ENCODE measurements at places on chromosomes 5 and 9.

DNA sequence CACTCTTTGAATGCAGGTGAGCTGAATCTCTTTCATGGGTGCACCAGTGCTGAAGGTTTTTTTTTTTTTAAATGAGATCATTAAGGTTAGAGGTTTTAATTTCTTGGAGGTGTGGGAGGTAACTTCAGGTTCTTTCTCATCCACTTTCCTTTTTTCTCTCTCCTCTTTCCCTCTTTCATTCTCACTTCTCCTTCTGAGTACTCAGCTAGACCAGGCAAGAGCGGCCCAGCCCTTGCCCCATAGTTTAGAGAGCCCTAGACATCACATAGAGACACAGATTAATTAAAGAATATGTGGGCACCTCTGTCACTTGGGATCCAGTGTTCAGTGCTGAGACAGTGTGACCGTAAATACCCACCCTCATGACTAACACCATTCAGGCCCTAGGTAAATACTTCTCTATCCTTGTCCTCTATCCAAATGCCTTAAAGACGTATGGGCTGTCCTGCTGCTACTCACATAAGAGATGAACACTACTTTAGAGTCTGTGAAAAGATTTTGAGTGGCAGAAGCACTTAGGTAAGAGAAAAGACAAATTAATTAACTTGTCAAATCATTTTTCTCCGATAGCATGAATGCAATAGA lies 174.1 kb downstream of the TLE4 start:
- no peak for DNase-seq

DNA sequence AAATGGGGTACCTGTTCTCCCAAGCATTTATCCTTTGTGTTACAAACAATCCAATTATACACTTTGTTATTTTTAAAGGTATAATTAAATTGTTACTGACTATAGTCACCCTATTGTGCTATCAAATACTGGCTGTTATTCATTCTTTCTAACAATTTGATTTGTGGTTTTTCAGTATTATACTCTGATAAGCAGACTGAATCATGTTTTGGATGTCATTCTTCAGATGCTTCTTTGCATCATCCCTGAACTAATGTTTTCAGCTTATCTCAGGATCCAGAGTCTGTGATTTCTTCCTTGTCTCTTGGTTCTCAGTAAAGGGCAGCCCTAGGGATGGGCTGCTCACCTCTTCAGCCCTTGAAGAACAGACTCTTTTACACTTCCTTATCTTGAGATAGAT lies 177.8 kb upstream of the SGCD start:
- DNase-seq: no peak

DNA sequence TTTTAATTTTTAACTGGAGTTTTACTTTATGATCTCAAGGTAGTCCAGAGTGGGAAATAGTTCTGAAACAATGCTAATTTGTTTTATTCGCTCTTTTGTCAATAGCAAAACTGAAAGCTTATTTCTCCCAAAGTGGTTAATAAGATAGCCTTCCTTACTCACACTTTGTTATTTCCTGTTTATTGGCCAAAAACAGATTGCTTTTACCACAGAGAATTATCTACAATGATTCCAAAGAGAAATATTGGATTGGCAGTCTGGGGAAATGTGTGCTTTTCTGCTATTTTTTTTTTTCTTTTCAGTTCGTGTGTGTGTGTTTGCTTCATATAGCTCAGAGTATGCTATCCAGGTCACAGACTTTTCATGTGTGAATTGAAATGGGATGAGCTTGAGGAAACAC lies 756.7 kb upstream of the RGMB start:
- DNase-seq: no peak

DNA sequence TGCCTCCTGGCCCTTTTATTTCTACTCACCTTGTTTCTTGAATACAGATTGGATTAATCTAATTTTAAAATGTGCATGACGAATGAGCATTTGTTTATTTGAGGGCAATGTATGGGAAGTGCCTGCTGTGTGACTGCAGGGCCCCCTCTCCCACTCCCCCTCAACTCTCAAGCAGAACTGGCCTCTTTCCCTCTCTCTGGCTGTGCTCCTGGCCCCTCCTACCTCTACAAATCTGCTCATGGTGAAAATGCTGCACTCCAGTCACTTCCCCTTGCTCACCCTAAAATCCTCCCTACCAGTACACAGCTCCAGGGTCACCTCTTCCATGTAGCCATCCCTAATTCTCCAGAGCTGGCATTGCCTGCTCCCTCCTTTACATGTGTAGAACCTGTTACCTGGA lies 17.2 kb upstream of the NDST1 start:
- DNase-seq: no peak

DNA sequence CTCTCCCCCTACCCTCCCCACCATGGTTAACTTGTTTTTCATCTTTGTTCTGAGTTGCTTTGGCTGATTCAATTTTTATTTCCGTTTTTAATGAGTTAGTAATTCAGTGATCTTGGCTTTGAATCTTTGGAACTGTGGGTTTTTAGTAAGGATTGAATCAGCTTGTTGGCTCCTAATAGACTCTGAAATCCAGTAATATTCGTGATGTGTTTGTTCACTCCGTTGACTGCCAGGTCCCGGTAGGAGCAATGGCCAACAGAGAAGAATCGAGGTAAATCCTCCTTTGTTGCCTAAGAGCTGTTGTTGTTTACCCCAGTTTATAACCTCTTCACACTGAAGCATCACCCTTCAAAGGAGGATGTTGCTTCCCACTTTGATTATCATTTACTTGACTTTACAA lies 92.7 kb downstream of the PCSK1 start:
- no peak for DNase-seq

DNA sequence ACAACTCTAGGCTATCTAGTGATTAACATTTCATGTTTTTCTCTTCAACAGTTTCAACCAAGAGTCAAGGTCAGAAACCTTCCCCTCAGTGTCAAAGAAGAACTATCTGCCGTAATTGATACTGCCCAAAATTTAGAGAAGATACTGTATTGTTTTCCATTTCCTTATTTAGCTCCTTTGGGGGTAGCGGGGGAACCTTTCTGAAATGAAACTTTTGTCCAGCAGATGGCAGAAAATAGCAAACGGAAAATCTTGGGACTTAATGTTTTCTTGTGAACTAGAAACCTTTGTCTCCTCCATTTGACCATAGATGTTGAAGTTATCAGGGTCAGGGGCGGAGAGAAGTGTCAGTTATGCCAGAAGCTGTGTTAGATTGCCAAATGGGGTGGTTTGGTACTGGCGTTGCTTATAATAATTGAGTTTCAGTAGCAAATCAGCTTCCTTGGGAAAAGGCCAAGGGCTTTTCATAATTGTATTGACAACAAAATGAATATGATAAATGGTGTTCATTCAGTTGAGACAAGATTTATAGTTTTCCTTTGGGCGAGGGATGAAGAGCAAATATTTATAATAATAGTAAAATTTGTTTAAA lies 101.7 kb upstream of the TLX3 start:
- peak; percentile 73 for DNase-seq

GRCh38 chr5:96530901-96531300 lies 97.9 kb upstream of the PCSK1 start:
- DNase-seq: no peak

DNA sequence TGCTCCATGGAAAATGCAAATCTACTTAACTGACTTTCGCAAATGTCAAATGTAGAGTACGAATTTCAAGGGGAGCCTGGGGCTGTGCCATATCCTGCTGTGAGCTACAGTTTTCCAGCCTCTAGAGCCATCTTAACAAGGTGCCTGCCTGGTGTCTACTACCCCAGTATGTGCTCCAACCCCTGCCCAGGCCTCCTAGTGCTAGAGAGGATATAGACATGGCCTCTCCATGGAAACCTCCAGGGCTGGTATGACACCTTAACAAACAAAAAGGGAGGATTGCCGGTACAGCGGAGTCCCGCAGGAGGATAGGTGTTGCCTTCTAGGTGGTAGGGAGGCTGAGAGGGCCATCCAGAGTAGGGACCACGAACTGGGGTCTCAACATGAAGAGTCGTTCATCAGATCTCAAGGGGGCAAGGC lies 13.6 kb upstream of the IL3 start:
- DNase-seq: no peak

DNA sequence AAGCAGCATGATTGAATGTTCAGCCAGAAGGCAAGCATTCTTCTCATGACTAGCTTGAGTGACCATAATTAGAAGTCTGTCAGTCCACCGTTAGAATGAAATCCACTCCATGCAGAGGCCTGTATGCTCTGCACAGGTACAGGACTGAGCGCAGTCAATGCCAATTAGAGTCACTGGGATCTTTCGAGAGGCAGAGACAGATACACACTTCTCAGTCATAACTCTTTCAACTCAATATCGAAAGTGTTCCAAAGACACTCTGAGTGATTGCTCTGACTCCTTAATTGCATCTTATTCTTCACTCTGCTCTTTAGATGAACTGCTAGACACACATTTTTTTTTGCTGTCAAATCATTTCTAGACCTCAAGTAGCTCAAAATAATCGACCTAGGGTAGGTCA lies 203.6 kb downstream of the GABRB2 start:
- no peak for DNase-seq

- DNase-seq: peak; percentile 19
Observed at GRCh38 chr5:66339896-66340295, 195.8 kb downstream of the SREK1 start.

DNA sequence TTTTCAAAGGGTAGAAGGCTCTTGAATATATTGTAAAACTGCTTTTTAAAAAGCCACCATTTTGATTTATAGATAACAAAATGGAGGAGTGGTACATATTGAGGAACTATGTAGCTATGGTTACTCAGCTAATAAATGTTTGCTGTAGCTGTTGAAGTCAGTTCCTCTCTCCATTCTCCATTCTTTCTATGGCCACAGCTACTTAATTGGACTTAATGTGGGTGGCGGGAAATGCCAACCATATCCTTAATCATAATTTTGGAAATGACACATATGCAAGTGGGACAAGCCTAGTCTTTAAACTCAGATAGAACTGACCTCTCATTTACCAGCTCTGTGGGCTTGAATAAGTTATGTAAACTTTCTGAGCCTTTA lies 10.6 kb downstream of the CDKN2A start:
- no peak for DNase-seq

DNA sequence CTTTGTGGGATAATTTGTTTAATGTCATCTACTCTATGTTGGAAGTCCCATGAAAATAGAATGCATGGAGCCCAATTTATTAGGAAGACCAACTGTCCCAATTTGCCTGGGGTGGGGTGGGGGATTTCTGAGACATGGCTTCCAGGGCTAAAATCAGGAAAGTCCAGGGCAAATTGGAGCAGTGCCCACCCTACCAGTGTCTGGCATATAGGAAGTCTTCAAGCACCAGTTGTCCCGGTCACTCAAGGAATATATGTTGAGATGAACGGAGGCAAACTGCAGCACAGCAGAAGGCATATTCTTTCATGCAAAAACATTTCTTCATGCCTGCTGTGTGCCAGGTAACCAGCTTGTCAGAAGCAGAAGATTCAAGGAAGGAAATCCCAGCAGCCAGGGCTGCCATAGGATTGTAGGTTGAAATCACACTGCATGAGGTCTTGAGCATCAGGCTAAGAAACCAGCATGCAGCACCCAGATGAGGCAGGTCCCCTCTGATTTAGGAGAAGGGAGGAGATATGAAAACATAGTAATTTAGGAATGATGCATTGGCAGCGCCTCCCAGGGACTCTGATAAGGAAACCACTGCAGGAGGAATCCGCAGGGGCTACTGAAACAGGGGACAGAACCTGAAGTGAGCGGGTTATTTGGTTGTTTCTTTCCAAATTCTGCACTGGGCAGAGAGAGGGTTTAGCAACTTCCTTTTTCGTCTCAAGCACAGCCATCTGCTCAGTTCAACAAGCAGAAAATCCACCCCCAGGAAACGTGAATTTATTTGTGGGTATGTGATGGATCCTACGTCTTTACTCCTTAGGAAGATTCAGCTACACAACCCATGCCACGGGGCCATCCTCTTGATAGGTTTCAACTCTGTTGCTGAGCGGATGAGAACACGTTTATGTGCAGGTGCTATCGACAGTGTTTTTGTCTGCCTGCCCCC lies 112.6 kb upstream of the CPEB4 start:
- peak; percentile 33 for DNase-seq

GRCh38 chr5:14953075-14953607 lies 81.6 kb upstream of the ANKH start:
- peak; percentile 9 for DNase-seq

- peak; percentile 99 for DNase-seq
Observed at GRCh38 chr5:172733131-172733973, 37.6 kb downstream of the DUSP1 start.

DNA sequence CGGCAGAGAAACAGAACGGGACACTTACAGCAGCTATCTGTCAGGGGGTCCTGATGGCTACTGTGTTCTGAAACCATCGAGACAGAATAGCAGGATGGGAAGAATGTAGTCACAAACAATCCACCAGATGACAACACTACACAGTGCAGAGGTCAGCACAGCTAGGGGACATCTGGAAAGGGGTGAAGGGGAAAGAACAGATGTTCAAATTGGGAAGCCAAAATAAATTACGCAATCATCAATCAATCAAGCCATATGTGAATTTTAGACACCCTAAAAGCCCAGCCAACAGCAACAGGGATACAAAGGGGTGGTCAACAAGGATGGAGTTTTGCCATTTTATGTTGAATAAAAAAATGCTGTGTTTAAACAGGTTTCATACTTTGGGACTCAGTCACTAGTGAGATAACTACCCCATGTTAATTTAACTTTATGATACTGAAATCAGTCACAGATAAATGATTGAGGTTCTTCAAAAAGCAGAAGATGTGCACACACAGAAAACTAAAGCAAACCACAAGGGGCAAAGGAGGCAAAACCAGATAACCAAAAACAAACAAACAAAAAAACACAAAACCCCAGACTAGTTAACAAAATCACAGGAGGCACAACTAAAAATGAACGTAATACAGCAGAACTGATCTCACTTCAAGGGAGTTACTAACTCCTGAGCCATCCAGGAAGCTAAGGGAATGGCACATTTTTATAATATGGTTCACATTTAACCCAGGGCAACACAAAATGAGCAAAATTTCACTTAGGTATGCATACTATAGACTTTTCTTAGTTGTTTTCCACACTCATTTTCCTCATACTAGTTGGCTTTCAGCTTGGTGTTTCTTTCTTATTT lies 65.9 kb downstream of the HABP4 start:
- DNase-seq: peak; percentile 56

GRCh38 chr9:86046071-86046636 lies 53.2 kb downstream of the GOLM1 start:
- DNase-seq: no peak

DNA sequence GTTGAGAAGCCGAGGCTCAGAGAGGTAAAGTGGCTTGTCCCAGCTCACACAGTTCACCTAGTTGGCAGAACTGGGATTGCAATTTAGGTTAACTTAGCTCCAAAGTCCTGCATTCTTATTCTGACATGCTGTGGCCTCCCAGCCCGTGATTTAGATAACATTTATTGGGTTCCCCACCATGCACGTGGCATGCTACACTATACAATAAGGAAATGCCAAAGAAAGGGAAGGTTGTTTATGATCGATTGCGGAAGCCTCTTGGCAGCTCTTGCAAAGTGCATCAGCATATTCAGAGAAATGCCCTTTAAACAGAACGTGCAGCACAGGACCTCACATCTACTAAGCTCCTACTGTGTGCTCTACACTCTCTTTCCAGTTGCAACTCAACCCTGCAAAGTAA lies 3.2 kb downstream of the NEURL1B start:
- no peak for DNase-seq

GRCh38 chr9:93238953-93239925 lies 55.3 kb downstream of the WNK2 start:
- DNase-seq: no peak

GRCh38 chr5:119810217-119810616 lies 180.9 kb downstream of the FAM170A start:
- no peak for DNase-seq
